Stimulated activated CD8-positive, alpha-beta memory T cell treated with anti-CD3 and anti-CD28 coated beads, Interleukin-7, amount 100 ng/mL, for 4 hours (primary cell): ENCODE measurements at places on chromosomes 2 and 18.

- DNase-seq = peak; percentile 8
Observed at GRCh38 chr2:238970553-238971081, 122.7 kb downstream of the TWIST2 start.

DNA sequence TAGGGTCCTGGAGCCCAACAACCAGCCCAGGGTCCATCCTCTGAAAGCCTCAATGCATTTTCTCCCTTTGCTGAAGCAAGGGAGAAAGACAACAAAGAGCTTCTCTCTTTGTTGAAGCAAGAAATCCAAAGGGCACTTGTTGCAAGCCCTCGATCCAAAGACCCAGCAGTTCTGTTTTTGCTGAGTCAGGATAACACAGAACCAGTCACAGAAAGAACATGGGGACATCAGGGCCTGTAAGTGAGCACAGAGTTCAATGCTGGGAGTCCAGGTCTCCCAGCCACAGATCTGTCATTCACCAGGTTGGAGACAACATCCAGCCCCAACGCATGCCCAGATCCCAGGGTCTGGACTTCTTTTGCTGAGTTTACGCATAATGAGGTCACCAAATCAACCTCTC is 315.8 kb upstream of the KLHL29 start:
- DNase-seq = no peak

- DNase-seq = no peak
Observed at GRCh38 chr2:98013407-98014042, 17.8 kb upstream of the TMEM131 start.

- DNase-seq = peak; percentile 61
Observed at GRCh38 chr18:46071653-46072375, at the start of gene PSTPIP2. PSTPIP2 (minus strand) TSS chr18:46072260; CDS start chr18:46072188, 72 bp downstream.

GRCh38 chr2:28135324-28135723 is 244.8 kb downstream of the BABAM2 start:
- no peak for DNase-seq

DNA sequence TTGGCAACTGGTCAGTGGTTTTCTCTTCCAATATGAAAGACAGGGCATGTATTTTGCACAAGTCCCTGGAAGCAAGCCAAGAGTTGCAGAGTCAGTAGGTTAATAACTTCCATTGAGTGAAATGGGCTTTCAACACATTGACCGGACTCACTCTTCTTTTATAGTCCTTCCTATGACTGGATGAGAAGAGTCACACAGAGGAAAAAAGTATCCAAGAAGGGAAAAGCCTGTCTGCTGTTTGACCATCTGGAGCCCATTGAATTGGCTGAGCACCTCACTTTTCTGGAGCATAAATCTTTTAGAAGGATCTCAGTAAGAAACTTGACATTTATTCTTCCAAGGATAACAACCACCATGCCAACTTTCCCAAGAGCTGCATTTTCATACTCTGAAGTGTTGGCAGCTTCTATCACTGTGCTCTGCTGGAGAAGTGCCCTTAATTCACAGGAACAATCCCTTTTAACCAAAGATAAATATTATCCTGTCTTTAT is 45.4 kb downstream of the RASGRP3 start:
- DNase-seq = no peak

- DNase-seq = no peak
Observed at GRCh38 chr2:175097297-175097696, 70.7 kb downstream of the ATF2 start.

DNA sequence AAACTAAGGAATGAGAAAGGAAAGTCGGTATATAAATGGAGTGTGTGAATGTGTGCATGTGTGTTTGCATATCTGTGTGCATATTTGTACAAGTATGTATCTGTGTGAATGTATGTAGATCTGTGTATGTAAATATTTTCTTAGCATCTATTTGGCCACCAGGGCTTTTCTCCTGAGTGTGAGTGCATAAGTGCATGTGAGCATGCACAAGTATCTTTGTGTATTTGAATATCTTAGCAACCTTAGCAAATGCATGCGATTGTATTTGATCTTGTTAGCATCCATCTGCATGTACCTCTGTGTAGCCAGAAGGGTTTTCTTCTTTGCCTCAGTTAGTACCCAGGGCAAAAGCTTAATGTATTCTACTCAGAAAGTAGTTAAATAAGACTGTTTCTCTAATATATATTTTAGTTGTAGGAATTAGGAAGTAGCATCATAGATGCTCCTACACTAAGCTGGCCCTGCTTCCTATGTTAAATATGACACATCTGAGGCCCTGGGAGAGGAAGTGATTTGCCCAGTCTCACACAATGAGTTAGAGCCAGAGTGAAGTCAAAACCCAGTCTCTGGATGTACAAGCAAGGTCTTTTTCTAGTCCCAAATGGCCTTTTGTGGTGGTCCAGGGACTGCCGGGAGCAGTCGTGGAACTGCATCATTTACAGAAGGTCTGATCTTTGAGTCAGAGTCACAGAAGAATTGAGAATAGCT is 9.2 kb downstream of the FKBP1B start:
- DNase-seq = no peak

DNA sequence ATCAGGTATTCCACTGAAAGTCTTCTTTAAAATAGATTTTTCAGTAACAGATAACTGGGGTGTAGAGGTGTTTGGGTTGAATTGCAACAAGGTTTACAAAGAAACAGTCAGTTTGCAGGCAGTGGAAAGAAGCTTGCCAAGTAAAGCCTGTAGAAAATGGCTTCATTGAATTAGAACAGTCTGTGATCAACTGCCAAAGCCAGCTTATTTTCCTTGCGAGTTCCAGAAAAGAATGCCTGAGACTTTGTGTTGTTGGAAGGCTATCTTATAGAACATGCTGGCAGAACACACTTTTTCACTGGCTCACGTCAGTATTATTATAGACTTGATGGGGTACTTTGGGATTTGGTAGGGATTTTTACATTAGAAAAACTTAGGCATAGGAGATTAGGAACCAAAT is 601.0 kb downstream of the XIRP2 start:
- no peak for DNase-seq

- peak; percentile 45 for DNase-seq
Observed at GRCh38 chr2:170873035-170873692, 55.9 kb upstream of the GORASP2 start.
